ENCODE measurements at places on chromosomes 5 and 9.

GRCh38 chr9:93653760-93654159 lies 77.4 kb downstream of the PHF2 start:
- DNase-seq: peak; percentile 3

GRCh38 chr5:92504346-92504745 lies 1076.7 kb downstream of the NR2F1-AS1 start:
- DNase-seq: no peak

DNA sequence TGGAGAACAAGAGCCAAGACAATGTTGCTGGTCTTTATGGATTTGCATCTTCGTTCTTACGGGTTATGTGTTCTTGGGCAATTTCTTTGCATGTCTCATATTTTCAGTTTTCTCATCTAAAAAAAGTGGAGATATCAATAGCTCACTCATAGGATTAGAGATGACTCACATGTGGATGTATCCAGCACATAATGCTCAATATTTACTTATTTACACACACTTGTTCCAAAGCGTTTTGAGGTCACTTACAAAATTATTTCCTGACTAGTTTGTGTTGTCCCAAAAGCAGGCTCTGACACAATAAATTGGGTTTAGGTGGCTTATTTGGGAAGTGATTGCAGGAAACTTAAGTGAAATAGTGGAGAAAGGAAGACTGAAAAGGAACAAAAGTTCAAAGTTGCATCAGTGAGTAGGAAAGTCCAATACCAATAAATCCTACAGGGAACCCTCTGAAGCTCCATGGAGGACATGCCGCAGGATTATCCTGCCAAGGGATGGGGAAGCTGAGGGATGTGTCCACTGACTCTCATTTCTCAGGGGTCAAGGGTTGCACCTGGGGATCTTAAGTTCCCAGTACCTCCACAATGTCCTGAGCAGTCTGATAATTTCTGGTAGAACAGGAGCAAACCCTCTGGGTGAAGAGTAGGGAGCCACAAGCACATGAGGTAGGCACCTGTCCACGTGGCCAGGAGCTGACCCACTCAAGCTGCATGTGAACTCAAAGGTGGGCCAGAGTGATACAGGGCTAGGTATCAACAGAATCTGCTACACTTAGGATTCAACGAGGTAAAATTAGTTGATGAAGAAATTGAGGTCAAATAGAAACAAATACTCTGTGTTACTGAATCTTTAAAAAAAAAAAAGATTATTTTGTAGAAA lies 37.4 kb upstream of the SLC44A1 start:
- DNase-seq: no peak

DNA sequence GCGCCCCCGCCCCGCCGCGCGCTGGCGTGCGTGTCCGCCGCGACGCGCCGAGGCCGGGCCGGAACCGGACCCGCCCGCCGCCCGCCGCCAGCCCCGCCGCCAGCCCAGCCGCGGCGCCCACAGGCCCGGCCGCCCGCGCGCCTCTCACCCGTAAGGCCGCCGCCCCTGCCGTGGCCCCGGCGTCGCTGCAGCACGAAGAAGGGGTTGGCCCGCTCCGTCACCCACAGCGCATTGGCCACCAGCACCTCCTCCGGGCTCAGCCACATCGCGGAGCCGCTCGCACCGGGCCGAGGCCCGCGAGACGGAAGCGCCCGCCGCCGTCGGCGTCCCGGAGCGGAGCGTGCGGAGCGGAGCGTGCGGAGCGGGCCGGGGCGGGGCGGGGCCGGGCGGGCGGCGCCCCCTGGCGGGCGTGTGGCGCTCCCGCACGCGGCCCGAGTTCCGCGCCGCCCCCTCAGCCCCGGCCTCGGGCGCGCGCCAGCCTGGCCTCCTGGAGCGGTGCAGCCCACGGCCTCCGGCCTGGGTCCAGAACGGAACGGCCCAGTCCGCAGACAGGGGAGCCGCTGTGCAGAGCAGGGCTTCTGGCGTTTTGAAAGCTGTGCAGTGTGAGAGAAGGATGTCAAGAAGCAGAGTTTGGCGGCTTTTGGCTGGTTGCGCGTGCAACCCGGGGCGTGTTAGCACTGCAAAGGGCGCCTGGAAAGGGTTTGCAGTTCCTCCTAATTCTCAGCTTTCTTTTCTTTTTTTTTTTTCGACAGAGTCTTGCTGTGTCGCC lies at the start of gene TBC1D9B:
Gene TBC1D9B, minus strand, starts transcription at position 342 of the 769 bp plus-strand sequence. Its CDS starts 76 bp downstream, at position 266.
- DNase-seq: peak; percentile 54

GRCh38 chr5:42855811-42856210 lies 44.1 kb upstream of the SELENOP start:
- no peak for DNase-seq

GRCh38 chr5:59380350-59380951 lies 513.1 kb downstream of the PDE4D start:
- DNase-seq: no peak

- no peak for DNase-seq
Observed at GRCh38 chr5:59709846-59710245, 183.7 kb downstream of the PDE4D start.

DNA sequence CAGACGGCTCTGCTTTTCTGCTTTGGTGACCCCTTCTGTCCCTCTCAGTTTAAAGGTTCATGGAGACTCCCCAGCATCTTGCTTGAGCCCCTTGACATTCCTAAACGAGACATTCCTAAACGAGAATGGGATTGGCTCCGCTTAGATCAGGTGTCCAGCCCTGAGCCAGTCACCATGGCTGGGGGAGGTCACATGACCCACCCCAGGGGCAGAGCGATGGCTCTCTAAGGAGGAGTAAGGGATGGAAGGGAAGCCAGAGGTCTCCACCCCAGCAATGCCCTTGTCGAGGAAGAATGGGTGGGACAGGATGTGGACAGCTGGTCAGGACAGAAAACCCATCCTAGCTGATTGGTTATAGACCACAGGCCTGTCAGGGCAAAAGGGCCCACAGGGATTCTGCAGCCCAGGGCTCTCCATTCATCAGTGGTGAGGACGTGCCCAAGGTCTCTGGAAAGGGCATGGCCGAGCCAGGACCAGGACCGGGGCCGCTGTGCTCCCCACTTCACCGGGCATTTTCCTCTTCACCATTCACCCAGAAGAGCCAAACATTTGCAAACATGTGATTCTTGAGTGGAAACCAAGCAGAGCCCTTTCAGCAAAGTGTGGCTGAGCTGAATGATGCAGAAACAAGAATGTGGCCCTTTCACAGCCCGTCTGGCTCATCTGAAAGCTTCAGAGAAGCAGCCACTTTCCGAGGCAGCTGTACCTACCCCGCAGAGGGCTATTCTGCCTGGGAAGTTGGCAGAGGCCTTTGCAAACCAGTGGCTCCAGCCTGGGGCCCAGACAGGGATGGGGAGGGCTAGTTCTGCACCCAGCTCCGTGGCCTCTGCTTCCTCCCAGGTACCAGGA lies 19.8 kb upstream of the AIF1L start:
- DNase-seq: no peak

DNA sequence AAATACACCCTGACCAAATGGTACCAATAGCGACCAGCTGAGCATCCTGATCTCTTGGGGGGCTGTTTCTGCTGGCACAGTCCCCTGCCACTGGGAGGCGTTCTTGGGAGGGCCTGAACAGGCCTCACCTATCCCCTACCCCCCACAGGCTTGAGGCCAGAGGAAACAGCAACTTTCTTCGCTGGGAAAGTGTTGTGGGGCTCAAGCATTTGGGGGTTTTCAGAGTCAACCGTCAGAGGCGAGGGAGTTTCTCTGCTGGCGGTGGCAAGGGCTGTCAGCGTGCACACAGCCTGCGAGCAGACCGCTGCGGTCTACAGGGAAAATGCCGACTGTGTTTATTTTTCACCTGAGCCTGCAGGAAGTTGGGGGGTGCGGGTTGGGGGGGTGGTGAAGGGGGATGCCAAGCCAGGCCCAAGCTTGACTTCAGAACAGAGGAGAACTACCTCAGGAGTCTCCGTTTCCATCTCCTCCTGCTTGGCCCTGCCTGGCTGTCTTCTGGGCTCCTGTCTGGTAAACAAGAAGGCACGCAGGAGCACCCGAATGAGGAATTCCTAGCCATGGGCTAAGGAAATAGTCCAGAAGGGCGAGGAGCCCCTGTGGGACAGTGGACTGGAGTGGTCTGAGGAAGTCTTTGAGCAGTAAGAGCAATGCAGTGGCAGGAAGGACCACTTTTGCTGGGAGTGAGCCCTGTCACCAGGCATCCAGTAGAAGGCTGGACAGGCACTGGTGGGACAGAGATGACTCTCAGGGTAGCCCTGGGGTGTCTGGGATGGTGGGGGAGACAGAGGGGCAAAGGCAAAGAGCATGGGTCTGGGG lies 18.1 kb downstream of the TCF7 start:
- peak; percentile 50 for DNase-seq

GRCh38 chr9:34377404-34377746 lies 677 bp upstream of the MYORG start:
- DNase-seq: no peak

GRCh38 chr9:85501456-85501855 lies 240.3 kb downstream of the AGTPBP1 start:
- DNase-seq: no peak

- no peak for DNase-seq
Observed at GRCh38 chr5:82327941-82328340, 49.8 kb upstream of the RPS23 start.

DNA sequence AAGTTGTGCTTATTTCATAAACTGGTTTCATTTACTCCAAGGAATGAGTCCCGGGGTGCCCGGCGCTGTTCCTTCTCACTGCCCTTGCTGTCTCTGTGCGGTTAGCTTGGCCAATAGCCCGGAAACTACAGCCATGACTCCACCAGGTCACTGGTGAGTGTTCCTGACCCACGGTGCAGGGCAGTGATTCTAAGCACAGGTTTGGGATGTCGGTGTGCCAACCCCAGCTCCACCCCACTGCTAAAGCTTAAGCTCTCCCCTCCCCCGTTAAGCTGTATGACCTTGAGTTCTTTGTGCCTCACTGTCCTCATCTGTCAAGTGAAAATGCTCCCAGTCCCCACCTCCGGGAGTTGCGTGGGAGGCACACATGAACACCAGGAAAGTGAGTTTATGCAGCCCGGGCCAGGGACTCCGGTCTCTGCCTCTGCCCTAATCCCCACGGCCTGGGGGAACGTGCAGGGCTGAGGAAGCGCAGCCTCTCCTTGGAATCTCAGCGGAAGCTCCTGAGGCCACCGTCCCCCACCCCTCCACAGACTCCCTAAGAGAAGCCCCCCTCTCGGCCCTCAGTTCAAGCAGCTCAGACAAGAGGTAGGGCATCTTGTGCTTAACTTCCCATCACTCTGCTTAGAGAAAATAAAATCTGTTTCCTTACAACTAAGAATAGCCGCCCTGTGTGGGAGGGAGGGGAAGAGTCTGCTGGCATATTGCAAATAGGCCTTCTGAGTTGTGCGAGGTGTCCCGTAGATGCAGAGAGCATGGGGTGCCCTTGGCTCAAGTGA lies 92.0 kb upstream of the RAI14 start:
- DNase-seq: no peak

GRCh38 chr9:976258-976942 lies at the start of gene DMRT3:
Gene DMRT3, plus strand, starts transcription at chr9:976655. Its CDS starts 347 bp downstream, at chr9:977002.
- no peak for DNase-seq

Measured in T-helper 2 cell (primary cell).